Gastroesophageal sphincter (tissue), 4 donors: ENCODE measurements at places on chromosomes 5 and 9.

DNA sequence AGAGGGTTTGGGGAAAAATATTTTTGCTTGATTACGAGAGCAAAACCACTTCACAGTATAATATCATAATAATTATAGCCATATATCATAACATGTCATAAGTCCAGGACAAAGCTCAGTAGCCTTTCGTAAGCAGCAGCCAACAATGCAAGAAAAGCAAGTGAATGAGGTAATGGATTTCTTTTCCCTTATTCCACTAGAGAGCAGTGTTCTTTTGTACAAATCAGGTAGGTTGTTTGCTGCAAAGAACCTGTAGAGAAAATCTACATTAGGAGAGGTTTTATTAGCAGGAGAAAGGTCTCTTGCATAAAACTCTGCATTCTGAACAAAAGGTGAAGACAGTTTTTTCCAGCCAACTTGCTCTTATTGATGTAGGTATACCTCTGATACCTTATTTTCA is 1033.4 kb downstream of the TLE4 start:
- no peak overlapping the region for H3K4me3 ChIP-seq
- H3K4me1 ChIP-seq, result no peaks in the 10 kb centered on the region
- no peaks in the 10 kb centered on the region for H3K27me3 ChIP-seq
- no peaks in the 10 kb centered on the region for H3K36me3 ChIP-seq
- H3K27ac ChIP-seq, result no peak overlapping the region

DNA sequence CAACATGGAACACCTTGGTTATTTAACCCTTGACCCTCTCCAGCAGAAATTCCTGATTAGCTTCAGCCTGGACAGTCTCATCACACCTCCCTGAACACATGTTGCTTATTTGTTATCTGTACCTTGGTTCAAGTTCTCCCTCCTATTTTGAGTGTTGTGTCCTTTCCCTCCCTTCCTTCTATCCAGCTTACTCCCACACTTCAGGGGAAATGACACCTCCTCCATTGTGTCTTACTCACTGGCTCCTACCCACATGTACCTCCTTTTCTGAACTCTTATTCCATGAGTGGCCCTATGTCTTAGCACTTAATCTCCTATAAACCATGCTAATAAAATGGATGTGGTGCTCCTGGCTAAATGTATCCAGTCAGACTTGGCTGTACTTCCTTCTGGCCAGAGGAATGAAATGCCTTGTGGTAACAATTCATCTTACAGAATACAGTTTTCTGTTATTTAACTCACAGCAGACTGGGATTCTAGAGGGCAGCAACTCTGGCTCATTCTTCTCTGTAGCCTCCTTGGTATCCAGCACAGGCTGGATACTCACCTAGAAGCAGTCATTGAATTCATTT is 11.2 kb downstream of the LIX1 start:
- no peaks in the 10 kb centered on the region for H3K4me1 ChIP-seq
- no peaks in the 10 kb centered on the region for H3K27me3 ChIP-seq
- no peak for ATAC-seq
- no peak overlapping the region for H3K4me3 ChIP-seq
- no peak overlapping the region for H3K27ac ChIP-seq
- no peaks in the 10 kb centered on the region for H3K36me3 ChIP-seq

DNA sequence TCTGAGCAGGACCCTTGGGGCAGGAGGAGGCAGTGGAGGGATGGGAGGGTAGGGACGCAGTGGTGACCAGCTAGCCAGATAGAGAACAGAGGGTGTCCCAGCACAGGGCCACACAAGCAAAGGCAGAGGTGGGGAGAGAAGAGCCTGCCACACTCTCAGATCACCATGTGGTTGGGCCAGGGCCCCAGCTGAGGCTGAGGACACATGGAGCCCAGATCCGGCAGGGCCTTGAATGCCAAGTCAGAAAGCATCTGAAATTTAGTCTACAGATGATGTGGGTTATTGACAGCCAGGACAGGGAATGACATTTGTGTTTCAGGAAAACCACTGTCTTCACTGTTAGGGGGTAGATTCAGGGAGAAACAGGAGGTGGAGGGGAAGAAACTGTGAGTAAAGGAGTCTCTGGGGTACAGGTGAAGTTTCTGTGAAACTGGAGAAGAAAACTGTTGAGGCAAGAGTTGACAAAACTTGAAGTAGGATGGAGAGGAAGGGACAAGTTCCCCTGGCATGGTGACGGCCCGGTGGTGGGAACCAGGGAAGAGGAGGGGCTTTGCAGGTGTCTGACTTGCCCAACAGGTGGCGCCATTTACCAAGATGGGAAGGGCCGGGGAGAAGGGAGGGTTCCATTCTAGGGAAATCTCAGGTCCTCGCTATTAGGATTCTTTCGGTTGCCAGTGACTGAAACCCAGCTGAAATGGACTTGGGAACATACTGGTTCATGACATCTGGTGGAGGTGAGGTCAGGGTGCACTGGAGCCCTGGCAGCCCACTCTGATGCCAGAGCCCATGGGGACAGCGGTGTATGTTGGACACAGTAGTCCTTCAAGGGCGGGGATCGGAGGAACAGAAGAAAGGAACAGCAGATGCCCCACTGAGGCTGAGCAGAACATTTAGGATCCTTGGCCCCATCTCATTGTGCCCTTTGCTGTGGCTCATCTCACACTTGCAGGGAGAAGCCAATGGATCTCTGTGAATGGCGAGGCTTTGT is 100.1 kb downstream of the KCNIP1 start:
- no peak overlapping the region for H3K4me3 ChIP-seq
- H3K36me3 ChIP-seq, result no peaks in the 10 kb centered on the region
- peaks cover 30% of the 10 kb centered on the region for H3K27me3 ChIP-seq
- no peaks in the 10 kb centered on the region for H3K4me1 ChIP-seq

DNA sequence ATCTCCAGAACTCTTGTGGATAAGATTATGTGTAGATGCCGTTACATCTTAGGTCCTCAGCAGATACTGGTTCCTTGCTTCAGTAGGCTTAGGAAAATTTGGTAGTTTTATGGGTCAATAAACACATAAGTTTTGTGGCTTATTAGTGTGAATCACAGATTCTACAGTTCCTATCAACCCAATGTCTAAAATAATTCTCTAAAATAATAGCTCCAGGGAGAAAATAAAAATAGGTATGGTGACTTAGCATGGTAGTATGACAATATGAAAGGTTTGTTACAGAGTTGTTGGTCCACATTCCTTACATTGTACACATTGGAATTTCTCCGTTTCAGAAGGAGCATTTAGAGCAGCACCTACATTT is 91.7 kb downstream of the AOPEP start:
- H3K36me3 ChIP-seq, result no peaks in the 10 kb centered on the region
- no peak for ATAC-seq
- H3K27me3 ChIP-seq, result no peaks in the 10 kb centered on the region
- H3K4me3 ChIP-seq, result no peak overlapping the region

- no peak for ATAC-seq
- H3K36me3 ChIP-seq, result no peaks in the 10 kb centered on the region
- no peak overlapping the region for H3K27ac ChIP-seq
Measured at GRCh38 chr9:114206221-114206789, 51.0 kb downstream of the COL27A1 start.

DNA sequence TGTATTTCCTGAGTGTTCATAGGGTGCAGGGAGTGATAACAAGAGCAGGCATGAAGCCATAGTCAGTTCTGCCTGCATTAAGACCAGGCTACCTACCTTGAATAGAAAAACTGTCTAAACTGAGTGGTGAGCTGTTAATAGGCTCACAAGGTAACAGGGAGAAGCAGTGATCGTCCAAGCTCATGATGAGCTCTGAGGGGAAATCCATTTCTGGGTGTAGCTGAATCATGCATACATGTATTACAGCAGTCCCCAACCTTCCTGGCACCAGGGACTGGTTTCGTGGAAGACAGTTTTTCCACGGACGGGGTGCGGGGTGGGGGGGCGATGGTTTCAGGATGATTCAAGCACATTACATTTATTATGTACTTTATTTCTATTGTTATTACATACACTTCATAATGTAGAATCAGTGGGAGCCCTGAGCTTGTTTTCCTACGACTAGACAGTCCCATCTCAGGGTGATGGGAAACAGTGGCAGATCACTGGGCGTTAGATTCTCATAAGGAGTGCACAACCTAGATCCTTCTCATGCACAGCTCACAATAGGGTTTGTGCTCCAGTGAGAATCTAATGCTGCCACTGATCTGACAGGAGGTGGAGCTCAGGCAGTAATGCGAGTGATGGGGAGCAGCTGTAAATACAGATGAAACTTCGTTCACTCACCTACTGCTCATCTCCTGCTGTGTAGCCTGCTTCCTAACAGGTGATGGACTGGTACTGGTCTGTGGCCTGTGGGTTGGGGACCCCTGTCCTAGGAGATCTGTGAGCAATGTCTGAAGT is 100.0 kb upstream of the IL6ST start:
- H3K27ac ChIP-seq, result no peak overlapping the region
- no peaks in the 10 kb centered on the region for H3K36me3 ChIP-seq
- no peak overlapping the region for H3K4me3 ChIP-seq
- H3K27me3 ChIP-seq, result no peaks in the 10 kb centered on the region
- peaks cover 16% of the 10 kb centered on the region for H3K4me1 ChIP-seq
